ENCODE measurements at places on chromosomes 7 and 10. TPM values are rescaled to one million over a fixed set of nuclear protein-coding genes. Genes with fewer than 3 reads are reported as not detected.

PIK3CG gene
- 26.3 TPM for total RNA-seq

AMZ1 gene
- not detected for total RNA-seq

COL26A1 gene
- total RNA-seq: not detected

SLC26A3 gene
- not detected for total RNA-seq

SLC16A9 gene
- total RNA-seq: 0.27 TPM

CHST3 gene
- 0.07 TPM for total RNA-seq

GPR37 gene
- not detected for total RNA-seq

- no peak overlapping the region for H3K4me3 ChIP-seq
- no peak for DNase-seq
- no peaks in the 10 kb centered on the region for H3K4me1 ChIP-seq
- no peaks in the 10 kb centered on the region for H3K36me3 ChIP-seq
- no peaks in the 10 kb centered on the region for H3K27me3 ChIP-seq
- H3K27ac ChIP-seq: no peak overlapping the region
These were observed 44.0 kb upstream of the CAV2 start for GRCh38 chr7:116455499-116455898.

GRCh38 chr7:156522801-156523200 is 117.8 kb upstream of the RNF32 start:
- H3K27ac ChIP-seq: no peak overlapping the region
- H3K27me3 ChIP-seq: no peaks in the 10 kb centered on the region
- H3K4me1 ChIP-seq: no peaks in the 10 kb centered on the region
- no peak overlapping the region for H3K4me3 ChIP-seq
- no peaks in the 10 kb centered on the region for H3K36me3 ChIP-seq

- no peak for DNase-seq
- no peaks in the 10 kb centered on the region for H3K27me3 ChIP-seq
- H3K4me3 ChIP-seq: no peak overlapping the region
- H3K36me3 ChIP-seq: no peaks in the 10 kb centered on the region
- H3K4me1 ChIP-seq: no peaks in the 10 kb centered on the region
These were observed 356.4 kb downstream of the GALNT17 start for GRCh38 chr7:71488308-71488707.

DNA sequence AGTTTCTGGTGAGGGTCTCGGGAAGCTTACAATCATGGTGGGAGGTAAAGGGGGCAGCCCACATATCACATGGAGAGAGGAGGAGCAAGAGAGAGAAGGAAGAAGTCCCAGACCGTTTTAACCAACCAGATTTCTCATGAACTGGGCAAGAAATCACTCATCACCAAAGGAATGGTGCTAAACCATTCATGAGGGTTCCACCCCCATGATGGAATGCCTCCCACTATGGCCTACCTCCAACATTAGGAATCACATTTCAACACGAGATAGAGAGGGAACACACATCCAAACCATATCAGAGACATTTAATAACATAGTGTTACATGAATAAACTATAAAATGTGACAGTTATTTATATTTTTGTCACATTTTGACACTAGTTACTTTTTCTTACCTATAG is 214.8 kb upstream of the MAGI2 start:
- H3K27me3 ChIP-seq: no peaks in the 10 kb centered on the region
- no peaks in the 10 kb centered on the region for H3K36me3 ChIP-seq
- H3K27ac ChIP-seq: no peak overlapping the region
- no peaks in the 10 kb centered on the region for H3K4me1 ChIP-seq
- H3K4me3 ChIP-seq: no peak overlapping the region

GRCh38 chr7:101956130-101956529 is 138.7 kb downstream of the CUX1 start:
- H3K4me1 ChIP-seq: no peaks in the 10 kb centered on the region
- no peak overlapping the region for H3K4me3 ChIP-seq
- no peaks in the 10 kb centered on the region for H3K27me3 ChIP-seq
- H3K27ac ChIP-seq: no peak overlapping the region
- DNase-seq: no peak

DNA sequence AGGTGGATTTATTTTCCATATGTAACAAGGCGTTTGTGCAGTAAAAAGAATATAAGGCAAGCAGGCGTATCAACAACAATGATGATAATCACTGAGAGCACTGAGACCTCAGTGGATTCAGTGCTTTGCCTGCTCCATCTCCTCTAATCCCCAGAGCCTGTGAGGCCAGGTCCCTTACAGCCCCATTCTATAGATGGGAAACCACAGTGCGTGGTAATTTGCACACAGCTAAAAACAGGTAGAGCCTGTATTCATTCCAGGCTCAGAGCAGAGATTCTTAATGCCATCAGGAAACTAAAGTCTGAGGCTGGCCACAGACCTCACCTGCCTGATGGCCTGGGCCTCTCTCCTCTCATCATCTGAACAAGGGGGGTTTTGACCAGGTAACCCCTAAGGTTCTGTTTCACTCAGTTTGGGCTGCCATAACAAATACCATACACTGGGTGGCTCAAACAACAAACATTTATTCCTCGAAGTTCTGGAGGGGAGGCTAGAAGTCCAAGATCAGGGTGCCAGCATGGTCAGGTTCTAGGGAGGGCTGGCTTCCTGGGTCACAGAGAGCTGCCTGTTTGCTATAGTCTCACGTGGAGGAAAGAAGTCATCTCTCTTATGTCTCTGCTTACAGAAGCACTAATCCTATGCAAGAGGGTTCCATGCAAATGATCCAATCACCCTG is 10.3 kb upstream of the RASSF4 start:
- no peak overlapping the region for H3K4me3 ChIP-seq
- no peak for DNase-seq
- no peaks in the 10 kb centered on the region for H3K4me1 ChIP-seq
- no peaks in the 10 kb centered on the region for H3K36me3 ChIP-seq
- no peaks in the 10 kb centered on the region for H3K27me3 ChIP-seq

- no peaks in the 10 kb centered on the region for H3K4me1 ChIP-seq
- no peaks in the 10 kb centered on the region for H3K36me3 ChIP-seq
- no peak overlapping the region for H3K4me3 ChIP-seq
- H3K27me3 ChIP-seq: peaks cover 11% of the 10 kb centered on the region
- no peak overlapping the region for H3K27ac ChIP-seq
These were observed 1.7 kb downstream of the RAMP3 start for GRCh38 chr7:45159296-45159695.

- no peaks in the 10 kb centered on the region for H3K36me3 ChIP-seq
- no peak overlapping the region for H3K4me3 ChIP-seq
- H3K4me1 ChIP-seq: peaks cover 11% of the 10 kb centered on the region
- DNase-seq: no peak
These were observed 39.3 kb downstream of the PRF1 start for GRCh38 chr10:70563230-70563629.

DNA sequence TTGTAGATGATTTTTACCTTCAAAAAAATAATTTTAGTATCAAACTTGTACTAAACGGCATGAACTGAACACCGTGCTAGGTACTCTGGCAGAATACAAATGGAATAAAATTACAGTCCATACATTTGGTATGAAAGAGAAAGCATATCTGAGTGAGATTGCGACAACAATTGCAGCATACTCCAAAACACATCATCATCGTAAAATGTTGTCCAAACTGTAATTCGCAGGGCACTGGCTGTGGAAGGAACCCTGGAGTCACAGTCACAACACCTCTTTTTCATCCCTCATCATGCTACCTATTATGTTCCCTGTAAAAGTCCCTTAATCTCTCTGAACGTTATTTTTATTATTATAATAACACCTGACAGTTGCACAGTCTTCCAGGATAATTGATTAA is 13.5 kb downstream of the CREM start:
- no peak overlapping the region for H3K4me3 ChIP-seq
- H3K36me3 ChIP-seq: no peaks in the 10 kb centered on the region
- no peaks in the 10 kb centered on the region for H3K27me3 ChIP-seq
- peaks cover 18% of the 10 kb centered on the region for H3K4me1 ChIP-seq

DNA sequence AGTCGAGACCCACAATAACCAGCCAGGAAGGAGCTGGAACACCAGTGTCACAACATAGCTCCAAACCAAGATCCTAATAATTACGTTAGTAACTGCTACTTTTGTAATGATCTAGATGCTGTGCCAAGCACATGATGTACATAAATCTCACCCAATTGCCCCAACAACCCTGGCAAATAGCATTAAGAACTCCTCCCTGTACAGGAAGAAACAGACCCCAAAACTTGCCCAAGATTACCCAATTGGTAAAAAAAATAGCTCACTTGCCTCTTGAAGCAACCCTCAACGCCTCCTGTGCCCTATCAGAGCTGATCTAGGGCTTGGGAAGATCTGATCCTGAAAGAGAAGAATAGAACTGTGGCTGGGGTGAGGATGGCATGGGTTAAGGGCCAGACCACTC is 628.7 kb upstream of the AUTS2 start:
- H3K27me3 ChIP-seq: no peaks in the 10 kb centered on the region
- no peaks in the 10 kb centered on the region for H3K4me1 ChIP-seq
- no peaks in the 10 kb centered on the region for H3K36me3 ChIP-seq
- H3K4me3 ChIP-seq: no peak overlapping the region

- no peak overlapping the region for H3K4me3 ChIP-seq
- DNase-seq: no peak
- H3K4me1 ChIP-seq: peaks cover 47% of the 10 kb centered on the region
- H3K27ac ChIP-seq: no peak overlapping the region
- H3K36me3 ChIP-seq: no peaks in the 10 kb centered on the region
These were observed 4.4 kb upstream of the LRRN3 start for GRCh38 chr7:111086532-111086931.
